ENCODE measurements at places on chromosomes 13 and 19. TPM values are rescaled to one million over a fixed set of nuclear protein-coding genes. Genes with fewer than 3 reads are reported as not detected.

Gene KIR2DL1
- total RNA-seq, result not detected

Gene GRK1
- total RNA-seq, result 0.16 TPM

Gene ZNF573
- 8.9 TPM for total RNA-seq

Gene ZNF181
- total RNA-seq, result 4.5 TPM

Gene AKT1S1
- total RNA-seq, result 20.3 TPM

Gene ZNF253
- 25.1 TPM for total RNA-seq

Gene DNAAF3
- 0.72 TPM for total RNA-seq

Data from activated CD4-positive, alpha-beta T cell treated with anti-CD3 and anti-CD28 coated beads for 36 hours (primary cell).